ENCODE measurements at places on chromosomes 4 and X. TPM values are rescaled to one million over a fixed set of nuclear protein-coding genes. Genes with fewer than 3 reads are reported as not detected.

The IL3RA gene
- 0.20 TPM for total RNA-seq

The GIMD1 gene
- total RNA-seq = not detected

The PTPN13 gene
- 3.7 TPM for total RNA-seq

The CACNA1F gene
- total RNA-seq = not detected

The DCAF8L2 gene
- not detected for total RNA-seq

The CYBB gene
- total RNA-seq = 0.03 TPM

The S100G gene
- total RNA-seq = not detected

The FAM114A1 gene
- 21.6 TPM for total RNA-seq

The NUDT10 gene
- total RNA-seq = 1.2 TPM

The IGFBP7 gene
- 283 TPM for total RNA-seq

The NPNT gene
- 0.28 TPM for total RNA-seq

The CXorf51B gene
- total RNA-seq = not detected

The ZBTB49 gene
- total RNA-seq = 2.6 TPM

The EPHA5 gene
- 0.30 TPM for total RNA-seq

The CCNA2 gene
- total RNA-seq = 42.7 TPM

The KLHL4 gene
- 6.3 TPM for total RNA-seq

The ARX gene
- total RNA-seq = 0.25 TPM

The RAB33A gene
- total RNA-seq = 0.13 TPM

The KLB gene
- 0.14 TPM for total RNA-seq

The MAGEA11 gene
- total RNA-seq = not detected

The CPZ gene
- 0.30 TPM for total RNA-seq

The TIMM17B gene
- total RNA-seq = 117 TPM

The FAM149A gene
- 1.2 TPM for total RNA-seq

The ADGRG4 gene
- not detected for total RNA-seq

The ATP6AP1 gene
- 109 TPM for total RNA-seq

The SSX3 gene
- not detected for total RNA-seq

The TEX13D gene
- not detected for total RNA-seq

The TMEM271 gene
- not detected for total RNA-seq

The OTC gene
- not detected for total RNA-seq

The SMIM10L2A gene
- total RNA-seq = 0.15 TPM

The MAGEB10 gene
- total RNA-seq = not detected

The SPINK2 gene
- not detected for total RNA-seq

The ZNF275 gene
- total RNA-seq = 4.5 TPM

The FLNA gene
- 1,545 TPM for total RNA-seq
